ENCODE measurements at places on chromosomes 1 and 21.

- DNase-seq = no peak
Measured at GRCh38 chr1:36912365-36912865, 121.9 kb downstream of the GRIK3 start.

DNA sequence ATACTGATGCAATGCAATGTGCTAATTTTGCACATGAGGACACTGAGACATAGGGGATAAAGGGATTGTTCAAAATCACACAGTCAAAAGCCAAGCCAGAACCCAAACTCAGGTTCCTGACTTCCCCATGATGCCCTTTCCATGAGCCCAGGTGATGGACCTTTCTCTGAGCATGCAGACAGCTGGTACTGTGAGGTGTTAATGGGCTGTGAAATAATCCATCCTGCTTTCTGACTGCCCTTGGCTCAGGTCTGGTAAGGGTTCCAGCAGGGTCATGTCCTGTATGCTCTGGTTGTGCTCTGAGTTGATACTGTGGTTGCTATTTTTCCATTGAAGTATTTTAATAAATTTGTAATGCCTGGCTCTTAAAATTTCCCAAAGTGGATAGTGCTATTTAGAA lies 50.0 kb downstream of the CNIH3 start:
- DNase-seq = no peak

DNA sequence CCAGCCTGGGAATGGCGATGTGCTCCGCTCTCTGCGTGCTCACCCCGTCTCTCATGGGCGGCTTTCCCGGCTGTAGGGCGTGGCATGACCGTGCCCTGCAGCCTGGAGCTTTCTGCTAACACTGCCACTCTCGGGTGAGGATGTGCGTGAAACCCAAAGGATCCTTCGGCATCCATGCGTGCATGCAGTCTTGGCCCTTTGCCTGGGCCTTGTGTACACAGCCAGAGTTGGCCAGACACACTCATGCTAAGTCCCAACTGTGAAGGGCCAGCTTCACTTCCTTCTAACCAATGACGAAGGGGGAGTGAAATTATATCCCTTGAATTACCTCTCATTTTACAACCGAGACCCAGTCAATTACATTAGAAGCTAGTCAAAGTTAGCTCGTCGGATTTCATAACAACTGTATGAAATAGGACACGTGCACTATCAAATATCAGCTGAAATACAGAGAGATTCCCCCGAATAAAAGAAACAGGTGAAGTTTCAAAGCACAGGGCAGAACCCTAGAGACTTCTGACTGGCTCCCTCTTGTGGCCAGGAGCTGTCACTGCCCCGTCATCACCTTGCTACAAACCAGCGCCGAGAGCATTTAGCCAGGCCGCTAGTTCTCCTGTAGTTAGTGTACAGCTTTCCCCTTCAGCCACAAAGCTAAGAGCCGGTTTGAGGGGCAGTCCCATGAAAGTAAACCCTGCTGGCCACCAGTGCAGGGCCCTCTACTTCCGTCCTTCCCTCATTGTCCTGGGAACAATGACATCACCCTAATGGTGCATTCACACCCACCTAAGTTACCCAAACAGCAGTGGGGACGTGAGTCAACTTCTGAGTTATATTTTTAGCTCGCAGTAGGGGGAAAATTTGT lies 63.4 kb upstream of the COA6 start:
- peak; percentile 46 for DNase-seq

GRCh38 chr1:116808200-116808847 lies 54.1 kb downstream of the CD2 start:
- DNase-seq = no peak

DNA sequence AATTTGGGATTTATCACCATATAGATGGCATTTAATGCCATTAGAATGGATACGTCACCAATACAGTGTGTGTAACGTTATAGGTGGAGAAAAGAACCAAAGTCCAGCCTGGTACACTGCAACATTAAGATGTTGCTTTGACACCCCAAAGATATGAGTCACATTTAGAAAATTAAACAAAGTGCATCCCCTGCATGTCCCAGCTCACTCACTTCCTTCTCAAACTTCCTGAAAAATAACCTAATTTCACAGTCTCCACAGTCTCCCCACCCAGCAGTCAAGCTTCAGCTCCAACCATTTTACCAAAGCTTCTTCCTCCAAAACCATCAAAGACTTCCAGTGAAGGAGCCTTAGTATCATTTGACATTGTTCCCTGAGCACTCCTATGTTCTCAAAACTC lies 111.9 kb downstream of the OMA1 start:
- no peak for DNase-seq
